ENCODE measurements at places on chromosomes 7 and 10. TPM values are rescaled to one million over a fixed set of nuclear protein-coding genes. Genes with fewer than 3 reads are reported as not detected.

DNA sequence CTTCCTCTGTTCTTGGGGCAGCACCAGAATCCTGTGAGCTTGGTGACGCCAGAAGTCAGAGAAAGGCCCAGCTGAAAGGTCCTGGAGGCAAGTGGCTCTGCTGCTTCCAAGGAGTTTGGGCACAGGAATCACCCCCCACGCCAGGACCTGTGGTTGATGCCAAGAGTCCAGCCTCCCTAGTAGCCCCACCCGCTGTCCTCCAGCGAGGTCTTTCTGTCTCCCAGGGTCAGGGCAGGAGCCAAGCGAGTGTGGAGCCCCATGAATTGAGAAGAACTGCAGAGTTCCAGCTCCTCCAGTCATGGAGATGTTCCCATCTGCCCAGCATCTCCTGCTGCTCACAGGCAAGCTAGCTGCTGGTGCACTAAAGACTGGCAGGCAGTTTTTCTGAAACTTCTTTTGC, 631.7 kb upstream of the MGMT start:
- H3K27ac ChIP-seq, result no peak overlapping the region
- DNase-seq, result no peak
- no peaks in the 10 kb centered on the region for H3K27me3 ChIP-seq
- no peak overlapping the region for H3K4me3 ChIP-seq

UCMA gene
- total RNA-seq, result not detected

GRCh38 chr7:93172683-93173082, 24.5 kb upstream of the SAMD9L start:
- no peak for DNase-seq
- H3K4me3 ChIP-seq, result no peak overlapping the region
- peaks cover under 1% of the 10 kb centered on the region for H3K36me3 ChIP-seq
- no peak overlapping the region for H3K27ac ChIP-seq
- H3K27me3 ChIP-seq, result peaks cover 18% of the 10 kb centered on the region

DNA sequence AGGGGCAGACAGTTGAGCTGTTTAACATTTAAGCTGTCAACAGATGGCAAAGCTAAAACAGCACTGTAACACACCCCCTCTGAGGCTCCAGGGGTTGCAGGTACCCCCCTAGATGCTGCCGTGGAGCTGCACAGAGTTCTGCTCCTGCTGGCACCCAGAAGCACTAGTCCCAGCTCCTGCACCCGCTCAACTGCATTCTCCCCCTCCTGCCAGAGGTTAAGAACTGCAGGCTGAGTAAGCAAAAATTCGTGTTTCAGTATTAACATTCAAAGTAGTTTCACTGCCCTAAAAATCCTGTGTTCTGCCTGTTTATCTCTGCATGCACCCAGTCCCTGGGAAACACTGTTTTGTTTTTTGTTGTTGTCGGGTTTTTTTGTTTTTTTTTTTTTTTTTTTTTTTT, 790.8 kb upstream of the KCND2 start:
- H3K4me3 ChIP-seq, result no peak overlapping the region
- no peak for DNase-seq
- no peak overlapping the region for H3K27ac ChIP-seq
- no peaks in the 10 kb centered on the region for H3K27me3 ChIP-seq

GRCh38 chr7:157679607-157680006, 342.8 kb downstream of the DNAJB6 start:
- peaks cover 71% of the 10 kb centered on the region for H3K27me3 ChIP-seq
- H3K4me3 ChIP-seq, result no peak overlapping the region
- no peak overlapping the region for H3K27ac ChIP-seq
- H3K36me3 ChIP-seq, result no peaks in the 10 kb centered on the region

- H3K4me1 ChIP-seq, result peaks cover 27% of the 10 kb centered on the region
- no peak for DNase-seq
- no peak overlapping the region for H3K4me3 ChIP-seq
- H3K27me3 ChIP-seq, result no peaks in the 10 kb centered on the region
Observed at GRCh38 chr7:157152391-157152937, 13.7 kb downstream of the UBE3C start.

- no peak for DNase-seq
- H3K4me1 ChIP-seq, result no peaks in the 10 kb centered on the region
- H3K27ac ChIP-seq, result no peak overlapping the region
- no peaks in the 10 kb centered on the region for H3K36me3 ChIP-seq
- no peaks in the 10 kb centered on the region for H3K27me3 ChIP-seq
Observed at GRCh38 chr7:97307521-97308108, 190.1 kb downstream of the SDHAF3 start.

DPYSL4 gene
- total RNA-seq, result 32.5 TPM

DNA sequence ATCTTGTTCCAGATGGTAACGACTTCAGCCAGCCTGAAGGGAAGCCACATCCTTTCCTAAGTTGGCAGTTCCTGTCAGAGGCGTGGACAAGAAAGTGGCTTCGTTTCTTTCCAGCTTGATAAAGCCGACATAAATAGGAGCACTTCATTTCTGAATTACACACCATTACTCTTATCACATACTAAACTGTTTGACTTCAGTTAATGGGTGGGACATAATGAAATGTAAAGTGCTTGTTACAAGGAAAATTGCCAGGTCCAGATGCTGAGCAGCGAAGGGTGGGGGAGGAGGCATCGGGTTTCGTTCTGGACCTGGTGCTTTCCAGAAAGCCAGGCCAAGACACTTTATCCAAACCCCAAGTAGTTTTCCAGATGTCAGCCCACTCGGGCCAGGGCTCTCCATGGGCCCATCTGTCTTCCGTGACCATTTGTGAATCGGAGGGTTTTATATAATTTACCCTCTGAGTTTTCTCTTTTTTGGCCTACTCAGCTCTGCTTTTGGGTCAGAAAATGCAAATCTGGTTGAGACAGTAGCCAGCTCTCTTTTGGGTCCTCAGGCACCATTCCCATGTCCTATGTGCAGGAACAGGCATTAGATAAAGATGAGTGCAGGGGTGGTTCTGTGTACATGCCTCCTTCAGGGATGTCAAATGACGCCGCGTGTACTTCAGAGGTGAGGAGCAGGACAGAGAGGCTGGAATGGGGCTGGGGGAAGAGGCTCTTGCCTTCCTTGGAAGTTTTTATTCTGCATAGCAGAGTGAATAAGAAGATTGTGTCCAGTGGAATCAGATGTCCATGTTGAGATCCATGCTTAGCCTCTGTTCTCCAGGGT, 90.2 kb downstream of the TACC2 start:
- H3K4me3 ChIP-seq, result no peak overlapping the region
- DNase-seq, result no peak
- H3K27me3 ChIP-seq, result no peaks in the 10 kb centered on the region
- no peaks in the 10 kb centered on the region for H3K4me1 ChIP-seq
- H3K27ac ChIP-seq, result no peak overlapping the region

DNA sequence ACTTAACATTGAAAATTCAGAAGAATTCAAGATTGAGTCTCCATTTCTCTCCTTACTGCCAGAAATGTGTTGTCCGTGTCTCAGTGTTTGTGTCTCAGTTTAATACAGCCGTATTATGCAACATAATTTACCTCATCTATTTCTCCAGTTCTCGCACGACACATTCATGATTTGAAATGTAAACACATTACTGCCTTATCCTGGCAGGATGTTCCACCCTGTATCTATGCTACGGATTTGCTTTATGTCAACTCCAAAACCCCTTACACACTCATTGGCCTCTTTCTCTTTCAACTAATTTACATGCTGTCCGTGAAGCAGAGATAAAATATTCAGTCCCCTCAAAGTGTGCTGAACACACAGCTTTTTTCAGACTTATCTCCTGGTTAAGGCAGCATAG, 653.7 kb upstream of the SEMA3D start:
- no peak overlapping the region for H3K4me3 ChIP-seq
- H3K36me3 ChIP-seq, result no peaks in the 10 kb centered on the region

GRCh38 chr10:8054494-8055407, at the start of gene GATA3:
Gene GATA3 (plus strand): TSS chr10:8054688. CDS start chr10:8055656, 968 bp downstream.
- H3K36me3 ChIP-seq, result peaks cover 48% of the 10 kb centered on the region
- H3K4me1 ChIP-seq, result peaks cover 41% of the 10 kb centered on the region
- peaks cover 18% of the 10 kb centered on the region for H3K27me3 ChIP-seq
- peak; percentile 96 for DNase-seq
- peak within 1 kb of the TSS; percentile 99 for H3K27ac ChIP-seq

WIPF3 gene
- not detected for total RNA-seq

CAPZA2 gene
- total RNA-seq, result 158 TPM

SLC18A3 gene
- not detected for total RNA-seq

CLDN4 gene
- not detected for total RNA-seq

GPR15LG gene
- not detected for total RNA-seq

DNA sequence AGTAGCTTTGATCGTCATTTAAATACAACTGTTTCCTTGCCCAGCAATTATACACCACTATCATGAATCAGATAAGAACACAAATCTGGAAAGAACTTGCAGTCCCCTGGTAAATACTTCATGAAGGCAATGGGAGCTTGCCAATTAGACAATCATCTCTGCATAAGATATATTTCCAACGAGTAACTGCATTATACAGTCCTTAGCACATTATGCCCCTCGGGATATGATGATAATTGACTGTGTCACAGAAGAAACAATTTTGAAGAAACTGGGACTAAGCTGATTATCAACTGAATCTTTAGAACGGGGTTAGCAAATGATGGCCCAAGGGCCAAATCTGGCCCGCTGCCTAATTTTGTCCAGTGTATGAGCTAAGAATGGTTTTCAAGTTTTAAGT, 155.7 kb downstream of the TRIL start:
- no peaks in the 10 kb centered on the region for H3K4me1 ChIP-seq
- no peak overlapping the region for H3K4me3 ChIP-seq
- DNase-seq, result no peak
- no peaks in the 10 kb centered on the region for H3K36me3 ChIP-seq
- H3K27me3 ChIP-seq, result no peaks in the 10 kb centered on the region

DNA sequence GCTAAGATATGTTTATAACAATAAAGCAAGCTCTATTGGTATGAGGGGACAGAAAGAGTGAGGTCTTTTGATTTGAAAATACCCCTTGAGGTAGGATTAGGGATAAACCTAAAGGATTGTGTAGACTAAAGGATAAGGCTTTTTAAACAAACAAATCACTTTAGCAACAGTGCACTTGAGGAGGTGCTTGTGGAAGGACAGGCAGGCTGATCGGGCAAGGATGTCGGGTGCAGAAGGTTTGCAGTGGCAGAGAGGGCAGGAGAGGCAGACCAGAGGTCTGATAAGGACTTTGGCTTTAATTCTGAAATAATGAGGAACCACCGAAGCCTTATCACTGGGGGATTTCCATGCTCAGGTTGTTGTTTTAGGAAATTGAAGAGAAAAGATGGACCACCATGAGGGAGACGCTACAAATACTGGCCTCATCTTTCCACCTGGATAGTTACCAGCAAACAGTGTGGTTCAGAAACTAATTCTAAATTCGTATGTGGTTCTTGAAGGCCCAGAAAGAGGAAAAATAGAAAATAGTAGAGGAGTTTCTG, 119.5 kb upstream of the KLF6 start:
- no peak for DNase-seq
- no peaks in the 10 kb centered on the region for H3K27me3 ChIP-seq

DNA sequence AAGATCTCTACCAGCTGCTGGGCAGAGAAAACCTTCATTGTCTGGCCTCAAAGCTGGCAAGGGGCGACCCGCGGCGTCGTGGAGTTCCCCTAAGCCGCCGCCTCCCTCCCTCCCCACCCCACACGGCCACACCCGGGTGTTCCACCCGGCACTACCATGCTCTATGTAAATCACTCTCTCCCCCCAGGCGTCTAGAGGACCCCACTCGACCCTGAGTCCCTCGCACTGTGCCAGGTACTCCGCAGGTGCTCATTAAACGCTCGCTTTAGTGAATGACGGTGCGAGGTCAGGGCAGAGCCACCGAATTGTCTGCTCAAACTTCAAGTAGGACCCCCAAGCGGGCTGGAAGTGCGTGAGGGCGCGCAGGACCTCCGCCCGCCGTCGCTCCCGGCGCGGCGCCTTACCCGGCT, 628 bp downstream of the PARP12 start:
- peaks cover 35% of the 10 kb centered on the region for H3K36me3 ChIP-seq
- H3K27ac ChIP-seq, result peak overlapping the region; percentile 94
- peaks cover 54% of the 10 kb centered on the region for H3K4me1 ChIP-seq
- peaks cover 2% of the 10 kb centered on the region for H3K27me3 ChIP-seq

CYP2W1 gene
- not detected for total RNA-seq

DNA sequence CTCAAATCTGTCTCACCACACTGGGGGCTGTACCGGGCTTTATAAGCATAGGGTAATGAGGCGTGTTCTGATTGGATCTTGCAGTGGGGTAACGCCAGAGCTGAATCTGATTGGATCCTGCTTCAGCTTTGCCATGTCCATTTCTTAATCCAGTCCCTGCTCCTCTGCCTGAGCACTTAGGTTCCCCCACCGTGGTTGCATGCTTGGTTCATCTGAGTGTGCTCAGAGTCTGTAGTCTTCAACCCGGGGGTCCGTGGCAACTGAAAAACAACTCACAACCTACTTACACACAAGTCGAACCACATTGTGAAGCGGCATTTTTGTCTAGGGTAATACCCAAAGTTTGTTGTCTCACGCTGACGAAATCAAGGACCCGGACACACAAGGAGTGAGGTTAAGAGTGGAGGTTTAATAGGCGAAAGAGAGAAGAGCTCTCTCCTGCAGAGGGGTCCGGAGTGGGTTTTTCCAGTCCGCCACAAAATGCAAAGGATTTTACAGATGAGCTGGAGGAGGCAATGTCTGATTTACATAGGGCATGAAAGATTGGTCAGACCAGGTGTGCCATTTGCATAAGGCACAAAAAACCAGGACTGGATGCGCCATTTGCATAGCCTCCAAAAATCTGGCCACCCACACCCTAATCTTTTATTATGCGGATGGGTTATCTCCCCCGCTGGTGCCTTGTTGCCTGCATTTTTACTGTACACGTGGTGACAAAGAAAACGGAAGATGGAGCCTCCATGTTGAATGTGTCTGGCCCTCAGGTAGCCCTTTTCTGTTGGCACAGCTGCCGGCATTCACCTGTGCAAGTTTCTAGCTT, 641.8 kb upstream of the FOXK1 start:
- DNase-seq, result no peak
- no peaks in the 10 kb centered on the region for H3K36me3 ChIP-seq
- no peaks in the 10 kb centered on the region for H3K4me1 ChIP-seq
- H3K4me3 ChIP-seq, result no peak overlapping the region
- H3K27me3 ChIP-seq, result no peaks in the 10 kb centered on the region

DNA sequence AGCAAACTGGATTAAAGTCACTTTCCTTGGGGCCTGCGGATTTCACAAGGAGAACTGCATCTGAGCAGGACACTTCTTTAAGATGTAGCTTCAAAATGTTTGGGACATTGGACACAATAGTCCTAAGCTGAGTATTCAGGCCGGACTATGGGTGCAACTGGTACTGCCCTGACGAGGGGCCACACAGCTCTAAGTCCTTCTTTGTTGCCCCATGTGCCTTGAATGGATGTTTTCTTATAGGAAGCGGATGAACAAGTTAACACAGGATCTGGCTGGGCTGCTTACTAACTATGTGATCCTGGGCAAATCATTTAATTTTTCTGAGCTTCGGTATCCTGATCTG, 147.8 kb upstream of the KLF14 start:
- no peak for DNase-seq
- H3K27me3 ChIP-seq, result no peaks in the 10 kb centered on the region
- H3K4me3 ChIP-seq, result no peak overlapping the region
- H3K4me1 ChIP-seq, result peaks cover 30% of the 10 kb centered on the region

SORBS1 gene
- total RNA-seq, result 0.66 TPM

DNA sequence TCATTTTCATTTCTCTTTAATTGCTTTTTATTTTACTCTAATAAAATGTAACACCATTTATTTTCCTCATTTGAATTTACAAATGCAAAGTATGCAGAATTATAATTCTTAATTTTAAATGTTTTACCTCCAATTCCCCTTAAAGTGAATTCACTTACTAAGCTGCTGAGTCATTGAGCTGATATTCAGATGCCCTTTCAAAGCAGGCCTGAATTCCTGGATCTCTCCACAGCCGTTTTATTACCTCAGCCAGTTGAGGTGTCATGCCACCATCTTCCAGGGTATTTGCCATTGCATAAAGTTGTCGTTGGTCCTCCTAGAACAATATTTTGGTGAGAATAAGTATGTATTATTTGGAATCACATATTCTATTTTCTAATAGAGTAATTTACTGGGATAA, 33.2 kb downstream of the GNAT3 start:
- H3K4me1 ChIP-seq, result no peaks in the 10 kb centered on the region
- H3K27ac ChIP-seq, result no peak overlapping the region
- DNase-seq, result no peak
- no peaks in the 10 kb centered on the region for H3K27me3 ChIP-seq
